Left lobe of liver (tissue), 2 donors: ENCODE measurements at places on chromosomes 1 and 21. TPM values are rescaled to one million over a fixed set of nuclear protein-coding genes. Genes with fewer than 3 reads are reported as not detected.

The APCS gene
- 1,727 TPM for total RNA-seq

The TRIM46 gene
- total RNA-seq: 0.23 TPM

The EPHA8 gene
- not detected for total RNA-seq

The LAD1 gene
- total RNA-seq: 27.8 TPM

The NUCKS1 gene
- 72.3 TPM for total RNA-seq

GRCh38 chr21:28883931-28884330, 108.7 kb downstream of the LTN1 start:
- DNase-seq: no peak

- DNase-seq: no peak
These were observed 610.1 kb upstream of the NEGR1 start for GRCh38 chr1:72892461-72892860.

DNA sequence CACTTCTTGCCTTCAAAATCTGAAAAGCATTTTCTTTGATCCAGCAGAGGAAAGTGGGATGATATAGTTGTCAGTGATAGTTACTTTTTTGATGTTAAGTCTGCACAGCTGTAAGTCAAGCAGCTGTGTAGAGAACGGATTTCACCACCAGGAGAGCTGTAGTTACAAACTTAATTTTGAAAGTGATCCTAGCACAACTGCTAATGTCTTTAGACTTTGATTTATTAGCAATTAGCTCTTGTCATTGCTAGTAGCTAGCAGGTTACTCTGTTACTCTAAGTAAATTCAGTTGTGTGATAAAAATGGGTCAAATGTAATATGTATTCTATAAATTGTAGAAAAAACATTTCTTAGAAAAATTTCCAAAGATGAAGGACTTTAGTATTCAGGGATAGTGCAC, 46.0 kb downstream of the ALG6 start:
- DNase-seq: no peak

GRCh38 chr1:8323706-8324105, 5.8 kb downstream of the SLC45A1 start:
- DNase-seq: no peak

- no peak for DNase-seq
These were observed 37.9 kb upstream of the MPZL1 start for GRCh38 chr1:167683641-167684502.

DNA sequence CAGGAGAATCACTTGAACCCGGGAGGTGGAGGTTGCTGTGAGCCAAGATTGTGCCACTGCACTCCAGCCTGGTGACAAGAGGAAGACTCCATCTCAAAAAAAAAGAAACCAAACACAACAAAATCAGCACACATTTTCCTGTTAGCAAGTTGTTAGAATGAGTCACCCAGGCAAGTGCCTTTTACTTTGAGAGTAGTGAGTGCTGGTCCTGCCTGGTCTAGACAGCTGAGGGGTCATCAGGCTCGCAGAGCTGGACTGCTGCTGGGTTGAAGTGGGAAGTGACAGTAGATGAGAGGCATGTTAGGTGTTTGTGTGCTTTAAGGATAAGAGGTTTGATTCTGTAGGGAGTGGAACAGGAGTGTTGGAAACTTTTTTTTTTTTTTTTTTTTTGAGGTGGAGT, 31.9 kb downstream of the GNPAT start:
- DNase-seq: no peak

GRCh38 chr1:197951089-197951488, 33.9 kb downstream of the LHX9 start:
- DNase-seq: no peak

DNA sequence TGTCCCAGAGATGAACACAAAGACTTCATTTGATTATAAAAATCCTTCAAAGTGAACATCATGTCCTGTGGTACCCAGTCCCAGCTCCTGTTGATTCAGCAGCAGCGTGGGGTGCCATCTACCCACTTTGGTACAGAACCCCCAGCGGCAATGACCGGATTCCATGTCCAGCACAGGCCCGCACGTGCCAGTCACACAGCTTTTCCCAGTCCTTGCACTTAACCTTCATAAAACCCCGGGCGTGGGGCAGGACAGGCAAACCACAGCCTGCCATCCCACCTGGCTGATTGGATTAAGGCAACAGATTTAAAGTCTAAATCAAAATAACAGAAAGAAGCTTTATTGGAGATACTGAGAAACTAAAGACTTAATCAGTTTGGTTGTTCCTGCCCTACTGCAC, 15.5 kb downstream of the CEP104 start:
- no peak for DNase-seq
